ENCODE measurements at places on chromosomes 11 and 22. TPM values are rescaled to one million over a fixed set of nuclear protein-coding genes. Genes with fewer than 3 reads are reported as not detected.

DNA sequence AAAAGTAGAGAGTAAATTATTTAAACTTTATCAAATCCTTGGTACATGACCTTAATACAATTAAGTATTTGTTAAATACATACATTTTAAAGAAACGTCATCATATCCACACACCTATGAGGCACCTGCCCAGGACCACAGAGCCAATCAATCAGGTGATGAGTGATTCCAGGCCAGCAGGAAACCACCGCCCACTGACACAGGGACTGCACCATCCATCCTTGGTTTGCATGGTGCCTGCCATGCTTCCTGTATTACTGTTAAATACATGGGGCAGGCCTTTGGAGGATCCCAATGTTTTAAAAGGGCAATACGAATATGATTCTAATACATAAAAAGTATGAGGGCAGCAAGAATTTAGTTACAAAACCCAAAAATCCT is 7.0 kb upstream of the TBC1D10A start:
- peaks cover 65% of the 10 kb centered on the region for H3K36me3 ChIP-seq
- H3K4me3 ChIP-seq = no peak overlapping the region
- DNase-seq = no peak
- no peaks in the 10 kb centered on the region for H3K4me1 ChIP-seq

- H3K27me3 ChIP-seq = no peaks in the 10 kb centered on the region
- no peak overlapping the region for H3K4me3 ChIP-seq
- DNase-seq = no peak
These were observed 19.5 kb downstream of the CLTCL1 start for GRCh38 chr22:19271856-19272535.

GRCh38 chr11:117876059-117876340 is 458 bp downstream of the FXYD6 start:
- H3K27ac ChIP-seq = peak overlapping the region; percentile 83
- no peaks in the 10 kb centered on the region for H3K36me3 ChIP-seq
- H3K4me1 ChIP-seq = peaks cover 56% of the 10 kb centered on the region
- H3K27me3 ChIP-seq = no peaks in the 10 kb centered on the region
- peak overlapping the region; percentile 55 for H3K4me3 ChIP-seq
- DNase-seq = no peak

Gene CLDN5
- 44.3 TPM for total RNA-seq

- no peak overlapping the region for H3K4me3 ChIP-seq
- H3K27me3 ChIP-seq = no peaks in the 10 kb centered on the region
- no peak for DNase-seq
These were observed 23.3 kb upstream of the GAL start for GRCh38 chr11:68661014-68661413.

Data from right atrium auricular region (tissue), 2 donors.